HEK293T (cell line): ENCODE measurements at places on chromosomes 1 and 21.

- DNase-seq = no peak
Observed at GRCh38 chr1:206954459-206955342, 8.4 kb upstream of the PIGR start.

DNA sequence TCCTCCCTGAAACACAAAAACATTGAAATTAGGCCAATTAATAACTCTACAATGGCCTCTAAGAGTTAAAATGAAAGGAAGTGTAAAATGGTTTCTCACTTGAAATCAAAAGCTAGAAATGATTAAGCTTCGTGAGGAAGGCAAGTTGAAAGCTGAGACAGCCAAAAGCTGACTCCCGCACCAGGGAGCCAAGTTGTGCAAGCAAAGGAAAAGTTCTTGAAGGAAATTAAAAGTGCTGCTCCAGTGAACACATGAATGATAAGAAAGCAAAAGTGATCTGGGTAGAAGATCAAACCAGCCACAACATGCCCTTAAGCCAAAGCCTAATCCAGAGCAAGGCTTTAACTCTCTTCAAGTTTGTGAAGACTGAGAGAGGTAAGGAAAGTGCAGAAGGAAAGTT lies 22.8 kb downstream of the CYYR1 start:
- no peak for DNase-seq

GRCh38 chr1:53529555-53529954 lies 70.4 kb downstream of the DMRTB1 start:
- no peak for DNase-seq

DNA sequence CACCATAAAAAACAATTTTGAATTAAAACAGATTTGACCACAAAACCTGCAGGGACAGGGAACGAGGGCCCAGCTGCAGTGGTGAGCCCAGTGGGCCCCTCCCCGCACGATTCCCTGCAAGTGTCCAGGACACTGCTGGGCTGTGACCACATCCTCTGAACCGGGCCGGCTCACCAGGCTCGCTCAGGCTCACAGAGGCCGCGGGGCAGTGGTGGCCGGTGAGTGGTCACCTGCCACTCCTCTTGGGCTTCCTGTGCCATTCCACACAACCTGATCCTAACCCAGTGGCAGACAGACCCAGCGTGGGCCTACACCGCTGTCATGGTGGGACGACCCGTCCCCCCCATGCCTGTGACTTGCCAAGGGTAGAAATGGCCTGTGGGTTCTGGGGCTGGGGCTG lies 36.5 kb upstream of the RIPK4 start:
- no peak for DNase-seq

- DNase-seq = no peak
Observed at GRCh38 chr21:42237161-42237560, 18.2 kb downstream of the ABCG1 start.

GRCh38 chr1:214300149-214300780 lies 19.3 kb downstream of the SMYD2 start:
- no peak for DNase-seq

DNA sequence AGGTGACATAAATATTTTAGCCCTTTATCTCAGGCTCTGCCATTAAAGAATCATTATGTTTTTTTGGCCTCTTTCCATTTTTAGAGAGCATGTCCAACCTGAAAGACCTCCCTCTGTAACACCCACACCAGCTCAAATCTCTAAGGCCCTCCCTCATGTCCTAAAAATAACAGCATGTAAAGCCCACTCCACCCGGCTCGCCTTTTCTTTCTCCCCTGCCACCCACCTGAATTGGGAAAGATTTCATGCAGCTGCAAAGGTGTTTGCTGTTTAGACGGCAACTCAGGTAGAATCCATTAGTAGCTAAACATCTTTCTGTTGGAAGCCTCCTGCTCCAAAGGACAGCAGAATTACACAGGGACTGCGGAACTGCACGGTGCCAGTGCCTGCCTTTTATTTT lies 79.9 kb downstream of the DMRTA2 start:
- DNase-seq = no peak

DNA sequence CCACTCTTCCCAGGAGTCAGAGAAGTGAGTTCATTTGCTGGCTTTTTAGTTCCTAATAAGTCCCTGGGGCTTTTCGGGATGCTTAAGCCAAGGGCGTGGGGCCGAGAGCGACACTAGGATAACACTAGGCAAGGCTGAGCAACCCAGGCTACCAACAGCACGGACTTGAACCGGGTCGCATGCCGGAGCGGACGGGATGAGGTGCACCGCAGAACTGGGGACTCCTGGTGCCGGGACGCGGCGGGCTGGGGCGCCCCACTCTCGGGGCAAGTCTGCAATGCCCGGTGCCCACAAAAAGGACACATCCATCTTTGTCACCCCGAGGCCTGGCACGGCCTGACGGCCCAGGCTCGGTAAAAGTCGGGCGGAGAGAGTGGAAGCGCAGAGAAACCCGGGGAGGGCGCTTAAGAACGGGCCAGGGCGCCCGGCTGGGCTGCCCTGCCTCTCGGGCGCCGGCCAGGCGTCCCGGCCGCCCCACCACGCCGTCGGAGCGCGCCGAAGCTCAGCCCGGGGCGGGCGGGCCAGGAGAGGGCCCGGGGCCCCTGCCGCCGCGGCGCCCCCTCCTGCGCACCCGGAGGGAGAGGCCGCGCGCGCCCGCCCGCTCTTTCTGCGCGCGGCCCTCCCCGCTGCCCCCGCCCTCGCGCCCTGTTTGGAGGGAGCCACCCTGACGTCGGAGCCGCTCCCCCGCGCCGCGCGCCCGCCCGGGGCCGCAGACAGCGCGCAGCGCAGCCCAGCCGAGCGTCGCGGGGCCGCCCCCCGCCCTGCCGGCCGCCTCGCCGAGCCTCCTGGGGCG lies at the start of gene NBL1:
Gene NBL1, plus strand, starts transcription at position 710 of the 793 bp plus-strand sequence. CDS start 10,720 bp downstream, outside the sequence.
- DNase-seq = peak; percentile 57

DNA sequence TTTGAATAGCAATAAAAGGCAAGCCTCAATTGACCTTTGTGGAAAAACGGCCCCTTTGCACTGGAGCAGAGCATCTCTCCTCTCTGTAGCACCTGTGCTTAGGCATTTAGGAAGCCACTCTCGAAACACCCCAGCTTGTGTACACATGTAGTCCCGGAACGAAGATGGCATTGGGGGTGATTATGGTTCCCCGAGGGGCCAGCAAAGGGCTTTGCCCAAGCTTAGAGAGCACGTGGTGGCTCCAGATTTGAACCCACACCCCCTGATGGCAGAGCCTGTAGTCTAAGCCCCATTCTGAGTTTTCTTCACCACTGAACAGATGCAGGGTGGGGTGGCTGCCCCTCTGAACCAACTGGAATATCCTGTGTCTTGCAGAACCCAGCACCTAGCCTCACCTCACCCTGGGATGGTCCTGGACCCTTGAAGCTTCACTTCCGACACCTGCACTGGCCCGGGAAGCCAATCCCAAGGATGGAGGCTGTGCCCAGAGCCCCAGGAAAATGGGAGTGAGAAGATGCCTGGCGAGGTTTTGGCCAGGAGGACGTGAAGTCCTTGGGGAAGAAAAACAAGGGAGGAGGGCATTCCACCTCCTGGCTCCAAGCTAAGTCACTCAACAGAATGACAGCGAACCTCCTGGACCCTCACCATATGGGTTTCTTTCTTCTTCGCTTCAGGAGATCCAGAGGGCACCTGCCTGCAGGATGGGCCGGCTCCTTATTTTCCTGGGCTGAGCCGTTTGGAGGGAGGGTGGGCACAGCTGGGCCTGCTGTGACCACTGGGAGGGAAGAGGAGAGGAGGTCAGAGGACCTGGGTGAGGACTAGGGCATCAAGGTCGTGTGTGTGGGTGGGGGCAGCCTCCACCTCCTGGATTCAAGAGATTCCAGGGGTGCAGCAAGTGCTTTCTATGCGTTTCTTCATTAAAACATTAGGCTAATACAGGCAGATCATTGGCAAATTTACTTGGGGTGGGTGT lies 37.7 kb downstream of the IGFN1 start:
- no peak for DNase-seq

GRCh38 chr1:31648641-31649357 lies 4.1 kb upstream of the PEF1 start:
- no peak for DNase-seq

DNA sequence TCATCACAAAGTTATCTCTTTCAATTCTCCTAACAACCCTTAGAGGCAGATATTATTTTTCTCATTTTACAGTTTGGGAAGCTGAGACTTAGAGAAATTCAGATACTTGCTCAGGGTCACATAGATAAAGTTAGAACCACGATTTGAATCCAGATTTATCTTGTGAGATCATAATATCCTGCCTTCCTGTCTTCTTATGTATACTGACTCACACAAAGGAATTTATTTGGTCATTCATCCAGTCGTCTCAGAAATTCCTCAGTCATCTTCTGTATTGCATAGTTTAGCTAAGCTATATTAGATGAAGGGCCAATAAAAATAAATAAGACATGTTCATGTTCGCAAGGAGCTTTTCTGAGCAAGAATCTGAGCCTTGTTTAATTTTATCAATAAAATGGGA lies 35.8 kb upstream of the RUNX1 start:
- DNase-seq = no peak

DNA sequence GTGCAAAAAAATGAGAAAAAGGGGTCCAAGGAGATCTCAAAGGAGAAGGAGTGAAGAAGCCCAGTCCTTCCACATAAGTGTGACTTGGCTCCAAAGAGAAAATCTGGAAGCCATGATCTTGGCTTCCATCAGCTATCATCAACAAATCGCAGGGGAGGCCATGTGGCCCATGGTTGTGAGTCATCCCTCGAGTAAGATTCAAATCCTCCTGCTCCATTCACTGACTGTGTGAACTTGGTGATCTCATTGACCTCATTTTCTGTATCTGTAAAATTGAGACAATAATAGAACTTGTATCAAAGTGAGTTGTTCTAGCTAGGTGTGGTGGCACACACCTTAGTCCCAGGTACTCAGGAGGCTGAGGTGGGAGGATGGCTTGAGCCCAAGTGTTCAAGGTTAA lies 79.1 kb upstream of the OLIG2 start:
- no peak for DNase-seq

GRCh38 chr1:51230501-51231078 lies 5.5 kb upstream of the RNF11 start:
- DNase-seq = no peak

DNA sequence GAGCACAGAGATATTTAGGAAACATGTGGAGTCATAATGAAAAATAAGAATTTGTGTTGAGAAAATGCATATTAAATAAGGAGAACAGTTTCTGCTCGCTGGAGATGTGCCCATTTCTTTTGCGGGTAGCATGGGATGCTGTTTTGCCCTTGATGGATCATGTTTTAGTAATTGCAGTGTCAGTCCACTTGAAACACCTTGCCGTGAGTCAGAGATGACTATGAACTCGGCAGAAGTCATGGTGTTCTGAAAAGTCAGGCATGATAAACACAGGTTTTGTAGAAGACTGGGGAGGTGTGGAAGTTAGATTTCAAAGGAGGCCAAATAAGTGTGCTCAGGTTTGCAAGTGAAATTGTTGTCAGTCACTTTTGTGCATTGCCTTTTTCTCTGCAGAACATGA lies 315.0 kb upstream of the LRRC7 start:
- no peak for DNase-seq

GRCh38 chr21:42568866-42569731 lies 55.4 kb downstream of the SLC37A1 start:
- no peak for DNase-seq

DNA sequence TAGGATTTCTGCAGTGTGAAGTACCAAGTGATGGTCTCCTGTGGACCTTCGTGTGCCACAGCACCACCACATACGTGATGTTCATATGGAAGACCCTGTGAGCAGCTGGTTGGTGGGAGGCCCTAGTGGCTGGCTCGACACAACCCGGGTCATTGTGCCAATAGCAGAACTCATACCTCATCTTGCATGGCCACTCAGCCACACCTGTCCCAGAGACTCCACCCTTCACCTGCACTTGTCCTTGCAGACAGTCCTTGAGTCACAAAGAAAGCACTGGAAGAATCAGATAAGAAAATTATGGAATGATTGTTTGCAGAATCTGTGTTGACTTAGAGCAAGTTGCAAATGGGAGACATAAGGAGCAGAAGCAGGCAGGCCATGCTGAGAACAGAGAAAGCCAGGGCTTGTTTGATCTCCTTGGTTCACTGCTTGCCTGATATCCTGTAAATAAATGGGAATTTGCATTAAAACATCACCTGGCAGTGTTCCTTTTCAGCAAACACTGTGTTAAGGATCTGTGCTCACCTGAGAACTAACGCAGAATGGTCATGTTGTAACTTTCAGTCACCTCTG lies 307.7 kb downstream of the SIPA1L2 start:
- DNase-seq = no peak

DNA sequence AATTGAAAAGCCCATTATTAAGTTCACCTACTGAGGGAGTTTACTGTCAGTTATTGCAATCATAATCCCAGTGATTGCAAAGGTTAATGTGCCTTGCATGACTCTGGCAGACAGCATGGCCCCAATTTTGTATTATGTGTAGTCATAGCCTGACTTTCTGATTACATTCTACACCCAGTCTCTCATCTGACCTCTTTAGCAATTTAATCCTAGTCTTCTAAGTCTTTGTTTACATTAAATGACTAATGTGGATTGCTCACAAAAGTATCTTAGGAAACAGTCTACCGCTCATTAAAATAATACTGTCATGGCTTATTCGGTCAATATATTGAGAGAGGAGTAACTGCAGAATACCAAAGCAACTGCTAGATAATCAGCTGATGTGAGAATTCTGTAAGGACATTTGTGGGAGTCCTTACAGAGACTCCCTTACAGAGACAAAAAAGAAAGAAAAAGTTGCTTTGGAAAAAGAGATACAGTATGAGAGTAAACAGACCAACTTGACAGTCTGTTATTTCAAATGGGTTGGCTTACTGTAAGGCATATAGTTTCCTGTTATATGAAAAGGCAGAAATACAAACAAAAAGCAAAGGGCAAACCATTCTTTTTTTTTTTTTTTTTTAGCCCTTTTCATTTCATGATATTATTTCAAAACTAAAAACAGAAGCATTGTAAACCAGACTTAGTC lies 42.8 kb downstream of the SMG7 start:
- DNase-seq = no peak

DNA sequence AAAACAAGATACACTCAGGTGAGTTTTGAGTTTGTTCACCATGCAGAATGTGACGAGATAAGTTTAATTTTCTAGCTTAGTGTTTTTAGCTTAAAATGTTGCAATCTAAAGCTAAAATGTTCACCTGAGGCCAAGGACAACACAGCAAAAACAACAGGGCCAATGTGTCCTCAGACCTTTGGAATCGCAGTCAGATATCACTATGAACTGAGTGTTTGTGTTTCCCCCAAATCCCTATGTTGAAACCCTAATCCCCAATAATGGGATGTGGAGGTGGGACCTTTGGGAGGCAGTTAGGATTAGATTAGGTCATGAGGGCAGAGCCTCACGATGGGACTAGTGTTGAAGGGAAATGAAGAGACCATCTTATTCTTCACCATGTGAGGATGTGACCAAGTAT lies 144.4 kb downstream of the GABPA start:
- no peak for DNase-seq

- no peak for DNase-seq
Observed at GRCh38 chr1:89689234-89689633, 56.3 kb downstream of the LRRC8C start.

- DNase-seq = no peak
Observed at GRCh38 chr1:54171016-54171415, 18.2 kb upstream of the CDCP2 start.

DNA sequence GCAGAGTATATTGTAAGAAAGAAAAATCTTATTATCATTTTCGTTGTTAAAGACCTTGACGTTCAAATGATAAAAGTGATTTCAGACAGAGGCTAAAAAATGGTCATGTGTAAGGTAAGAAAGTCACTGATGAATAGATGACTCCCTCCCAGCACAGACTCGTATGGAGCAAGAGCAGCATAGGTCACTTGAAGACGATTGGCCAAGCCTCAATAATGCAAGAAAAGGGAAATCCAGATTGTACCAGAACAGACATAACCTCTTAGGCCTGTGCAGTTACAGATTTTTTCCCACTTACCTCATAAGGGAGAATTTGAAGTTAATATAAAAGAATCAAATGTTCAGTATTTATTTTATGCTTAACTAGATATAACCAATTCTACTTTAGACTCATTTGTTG lies 16.3 kb upstream of the OLFML2B start:
- no peak for DNase-seq
